ENCODE measurements at places on chromosomes 13 and 19.
A peak's percentile ranks its signal among the peaks of the same experiment; 100 is the strongest.

DNA sequence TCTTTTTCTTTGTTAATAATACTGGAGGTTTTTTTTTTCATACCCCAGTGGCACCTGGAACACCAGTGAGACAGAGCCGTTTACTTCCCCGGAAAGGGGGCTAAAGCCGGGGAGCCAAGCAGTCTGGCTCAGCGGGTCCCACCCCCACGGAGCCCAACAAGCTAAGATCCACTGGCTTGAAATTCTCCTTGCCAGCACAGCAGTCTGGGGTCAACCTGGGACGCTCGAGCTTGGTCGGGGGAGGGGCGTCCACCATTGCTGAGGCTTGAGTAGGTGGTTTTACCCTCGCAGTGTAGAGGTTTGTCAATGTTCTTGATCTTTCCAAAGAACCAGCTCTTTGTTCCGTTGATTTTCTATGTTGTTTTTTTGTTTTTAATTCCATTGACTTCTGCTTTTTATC is 94.6 kb upstream of the DIAPH3 start:
- DNase-seq: no peak

DNA sequence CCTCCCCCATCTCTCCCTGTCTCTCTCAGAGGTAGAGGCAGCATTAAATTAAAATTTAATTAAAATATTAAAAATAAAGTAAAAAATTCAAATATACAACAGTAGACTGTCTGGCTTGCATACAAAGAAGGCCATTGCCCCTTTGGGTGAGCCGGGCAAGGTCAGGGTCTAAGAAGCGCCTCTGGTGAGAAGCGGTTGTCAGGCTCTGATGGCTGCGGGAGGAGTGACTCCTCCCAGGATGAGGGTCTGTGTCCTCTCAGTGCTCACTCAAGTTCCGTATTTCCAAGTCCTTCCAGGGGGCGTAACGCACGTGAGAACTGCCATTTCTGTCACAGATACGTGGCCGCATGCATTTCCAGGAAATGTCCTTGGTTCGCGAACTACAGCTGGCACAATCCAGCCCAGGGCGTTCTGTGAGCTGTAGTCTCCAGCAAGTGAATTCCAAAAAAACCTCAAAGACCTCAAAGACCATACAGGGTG is 737 bp upstream of the ZNF181 start:
- DNase-seq: no peak

- peak; percentile 30 for DNase-seq
Measured at GRCh38 chr13:40026741-40027140, 371.3 kb downstream of the COG6 start.

DNA sequence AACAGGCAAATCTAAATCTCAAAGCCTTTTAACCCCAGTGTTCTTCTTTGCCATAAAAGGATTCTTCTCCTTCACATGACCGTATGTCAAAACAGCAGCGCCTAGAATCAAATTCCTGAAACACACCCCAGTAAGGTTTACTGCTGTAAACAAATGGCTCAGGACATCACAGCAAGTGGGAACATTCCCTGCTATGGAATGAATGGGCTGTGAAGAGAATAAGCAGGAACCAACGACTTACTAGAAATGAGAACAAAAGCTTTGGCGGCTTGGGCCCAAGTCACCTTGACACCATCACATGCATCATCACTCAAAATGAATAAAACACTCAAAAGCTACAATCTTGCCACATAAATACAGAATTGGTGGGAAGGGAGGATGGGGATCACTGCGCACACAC is 80.4 kb upstream of the SPATA13 start:
- no peak for DNase-seq

DNA sequence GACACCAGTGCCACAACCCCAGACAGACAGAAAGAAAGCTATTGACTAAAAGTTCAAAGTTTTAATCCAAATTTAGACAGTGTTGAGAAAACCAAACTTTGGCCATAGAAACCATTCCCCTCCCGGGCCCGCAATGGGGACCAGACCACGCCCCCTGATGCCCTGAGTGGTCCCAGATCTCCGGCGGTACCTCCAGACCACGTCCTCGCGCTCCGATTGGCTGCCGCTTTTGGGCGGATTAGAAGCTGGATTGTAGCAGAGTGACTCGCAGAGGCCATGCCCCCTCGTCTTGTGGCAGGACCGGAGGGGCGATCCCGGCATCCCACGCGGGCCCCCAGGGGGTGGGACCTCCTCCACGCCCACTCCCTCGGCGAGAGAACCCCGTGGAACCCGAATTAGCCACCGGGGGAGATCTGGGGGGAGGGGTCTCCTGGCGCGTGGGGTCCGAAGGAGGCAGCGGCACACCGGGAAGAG is 797 bp upstream of the HSD17B14 start:
- DNase-seq: peak; percentile 78

GRCh38 chr13:41955605-41956004 is 5.3 kb downstream of the VWA8 start:
- no peak for DNase-seq

DNA sequence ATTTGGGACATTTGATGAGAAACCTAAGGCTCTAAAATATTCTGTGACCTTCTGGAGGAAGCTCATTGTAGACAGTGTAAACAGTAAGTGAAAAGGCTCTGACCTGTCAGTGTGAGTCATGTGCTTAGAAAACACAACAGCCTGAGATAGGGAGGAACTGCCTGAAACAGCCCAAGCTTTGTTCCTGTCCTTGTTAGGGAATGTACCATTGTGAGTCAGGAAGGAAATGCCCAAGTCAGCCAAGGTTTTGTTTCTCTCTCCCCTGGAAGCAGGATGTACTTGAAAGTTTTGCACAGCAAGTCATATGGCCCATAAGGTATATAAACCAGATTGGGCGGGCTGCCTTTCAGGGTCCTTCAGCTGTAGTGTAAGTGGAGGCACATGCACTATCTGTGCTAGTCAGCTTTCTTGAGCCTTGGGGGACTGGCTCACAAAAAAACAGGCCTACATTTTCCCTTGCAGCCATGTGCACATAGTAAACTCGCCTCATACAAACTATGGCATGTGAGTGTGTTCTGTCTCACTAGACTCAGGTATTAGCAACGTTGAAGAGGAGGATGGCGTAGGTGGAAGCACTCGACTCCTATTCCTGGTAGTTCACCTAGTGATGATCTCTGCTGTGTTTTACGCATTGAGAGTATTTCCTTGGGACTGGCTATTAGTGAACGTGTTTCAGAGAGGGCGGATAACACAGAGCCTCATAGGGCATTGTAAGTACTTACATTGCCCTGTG is 141.2 kb upstream of the KLHL1 start:
- DNase-seq: no peak

DNA sequence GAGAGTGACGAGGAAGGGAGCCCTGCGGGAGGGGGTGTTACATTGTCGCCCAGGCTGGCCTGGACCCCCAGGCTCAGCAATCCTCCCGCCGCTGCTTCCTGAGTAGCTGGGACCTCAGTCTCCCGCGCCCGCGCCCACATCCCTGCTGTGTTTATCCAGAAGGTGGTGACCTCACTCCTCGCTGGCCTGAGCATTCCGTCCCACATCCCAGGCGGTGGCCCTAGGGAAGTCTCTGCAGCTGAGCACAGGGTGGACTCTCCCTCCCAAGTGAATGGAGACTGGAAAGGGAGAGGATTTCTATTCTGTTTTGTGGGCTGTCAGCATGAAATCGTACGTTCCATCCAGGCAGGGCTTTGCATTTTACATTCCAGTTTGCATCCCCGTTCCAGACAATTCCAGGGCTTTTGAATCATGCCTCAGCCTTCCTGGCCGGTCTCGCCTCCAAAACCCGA is 401 bp upstream of the ZNF765 start:
- DNase-seq: no peak

DNA sequence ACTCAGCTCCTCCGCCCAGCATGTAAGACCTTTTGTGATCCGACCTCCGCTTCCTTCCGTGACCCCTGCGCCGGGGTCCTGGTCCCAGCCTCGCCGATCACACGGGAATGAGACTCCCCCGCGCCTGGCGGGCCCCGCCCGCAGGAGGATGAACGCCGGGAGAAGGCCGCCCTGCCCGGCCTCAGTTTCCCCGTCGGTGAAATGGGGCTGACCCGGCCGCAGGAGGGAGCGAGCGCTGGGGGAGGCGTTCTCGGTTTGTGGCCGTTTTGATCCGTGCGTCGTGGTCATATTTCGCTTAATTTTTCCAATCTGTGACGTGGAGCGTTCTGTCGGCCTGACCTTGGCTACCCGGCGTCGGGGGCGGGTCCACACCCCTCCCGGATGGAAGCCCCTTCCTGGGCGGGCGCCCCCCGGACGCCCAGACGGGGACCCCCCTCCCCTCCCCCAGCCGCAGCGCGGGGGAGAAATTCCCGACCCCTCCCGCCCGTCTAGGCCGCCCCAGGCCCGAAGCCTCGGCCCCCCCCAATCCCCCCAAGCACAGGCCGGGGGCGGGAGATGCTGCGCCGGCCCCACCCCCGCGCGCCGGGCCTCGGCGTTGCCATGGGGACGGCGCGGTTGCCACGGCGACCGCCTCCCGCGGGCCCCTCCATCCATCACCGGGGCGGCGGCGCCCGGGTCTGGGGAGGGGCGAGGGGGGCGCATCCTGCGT is 11.1 kb downstream of the PALM start:
- DNase-seq: no peak

GRCh38 chr19:11649941-11650340 is 52.7 kb downstream of the ZNF627 start:
- no peak for DNase-seq

DNA sequence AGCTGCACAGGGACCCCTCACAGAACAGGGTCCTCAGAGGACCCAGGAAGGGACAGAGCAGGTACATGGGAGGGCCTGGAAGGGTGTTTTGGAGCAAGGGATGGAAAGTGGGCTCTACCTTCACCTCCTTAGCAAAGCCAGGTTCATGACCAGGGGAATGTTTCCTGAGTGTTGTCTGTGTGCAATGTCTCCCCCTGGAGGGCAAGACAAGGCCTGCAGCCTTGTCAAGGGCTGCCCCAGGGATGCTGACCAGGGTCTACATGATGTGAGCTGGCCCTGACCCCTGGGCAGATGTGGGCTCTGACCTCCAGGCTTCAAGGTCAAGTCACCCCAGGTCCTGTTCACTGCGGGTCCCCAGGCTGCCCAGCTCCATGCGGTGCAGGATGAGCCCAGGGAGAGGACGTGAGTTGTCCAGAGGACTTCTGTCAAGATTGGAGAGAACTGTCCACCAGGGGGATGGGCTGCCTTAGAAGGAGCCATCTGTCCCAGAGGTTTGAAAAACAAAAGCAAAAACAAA is 1.0 kb upstream of the CEACAM1 start:
- DNase-seq: peak; percentile 62

DNA sequence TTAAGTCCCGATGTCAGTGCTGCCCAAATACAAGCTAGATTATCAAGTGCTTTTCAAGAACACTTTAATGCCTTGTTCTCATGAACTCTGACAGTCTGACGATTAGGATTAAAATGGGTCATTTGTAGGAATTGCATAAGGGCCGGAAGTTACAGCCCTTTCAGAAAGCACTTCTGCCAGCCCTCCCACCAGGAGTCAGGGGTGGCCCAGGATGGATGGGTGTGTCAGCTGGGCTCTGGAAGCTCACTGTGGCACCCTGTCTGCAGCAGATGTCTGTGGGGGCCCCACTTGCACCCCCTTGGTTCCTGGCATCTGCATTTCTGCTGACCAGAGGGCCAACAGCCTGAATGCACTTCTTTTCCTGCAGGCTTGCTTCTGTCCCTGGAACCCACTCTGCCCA is 712.7 kb downstream of the UQCRFS1 start:
- no peak for DNase-seq

DNA sequence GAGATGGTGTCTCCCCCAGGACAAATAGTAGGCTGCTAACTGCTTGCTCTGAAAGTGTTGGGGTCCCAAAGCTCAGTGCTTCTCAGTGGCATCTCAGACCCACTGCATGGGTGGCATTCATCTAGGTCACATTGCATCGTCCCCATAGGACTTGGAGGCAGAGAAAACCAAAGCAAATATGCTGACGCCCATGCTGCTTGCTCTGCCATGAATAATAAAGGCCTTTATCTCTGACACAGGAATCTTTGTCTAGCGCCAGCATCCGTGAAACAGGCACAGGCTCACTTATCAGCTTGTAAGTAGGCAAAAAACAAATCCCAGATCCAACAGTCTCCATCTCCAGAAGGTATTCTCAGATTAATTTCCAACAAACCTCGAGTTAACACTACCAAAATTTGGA is 18.9 kb upstream of the IPO5 start:
- DNase-seq: no peak

GRCh38 chr19:39131255-39131755 is 5.7 kb downstream of the PAK4 start:
- DNase-seq: no peak

GRCh38 chr19:18611327-18612050 is 1.2 kb upstream of the TMEM59L start:
- DNase-seq: no peak

- DNase-seq: no peak
Measured at GRCh38 chr13:71632206-71632605, 234.8 kb downstream of the DACH1 start.

DNA sequence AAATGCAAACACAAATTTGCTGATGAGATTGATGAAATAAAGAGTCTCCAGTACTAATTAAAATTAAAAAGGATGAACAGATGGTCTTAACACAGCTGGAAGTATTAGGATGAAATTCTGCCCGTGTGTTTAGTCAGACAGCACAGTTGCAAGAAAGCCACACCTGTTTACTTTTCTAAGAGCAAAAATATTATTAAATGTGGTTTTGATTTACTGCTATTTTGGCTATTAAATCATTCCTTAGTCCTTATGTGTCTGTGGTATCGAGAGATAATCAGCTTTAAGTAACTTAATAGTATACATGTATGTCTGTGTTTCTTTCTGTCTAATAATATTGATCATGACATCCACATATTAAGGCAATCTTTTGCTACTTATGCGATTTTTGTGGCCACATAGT is 494.9 kb downstream of the GPC6 start:
- no peak for DNase-seq

DNA sequence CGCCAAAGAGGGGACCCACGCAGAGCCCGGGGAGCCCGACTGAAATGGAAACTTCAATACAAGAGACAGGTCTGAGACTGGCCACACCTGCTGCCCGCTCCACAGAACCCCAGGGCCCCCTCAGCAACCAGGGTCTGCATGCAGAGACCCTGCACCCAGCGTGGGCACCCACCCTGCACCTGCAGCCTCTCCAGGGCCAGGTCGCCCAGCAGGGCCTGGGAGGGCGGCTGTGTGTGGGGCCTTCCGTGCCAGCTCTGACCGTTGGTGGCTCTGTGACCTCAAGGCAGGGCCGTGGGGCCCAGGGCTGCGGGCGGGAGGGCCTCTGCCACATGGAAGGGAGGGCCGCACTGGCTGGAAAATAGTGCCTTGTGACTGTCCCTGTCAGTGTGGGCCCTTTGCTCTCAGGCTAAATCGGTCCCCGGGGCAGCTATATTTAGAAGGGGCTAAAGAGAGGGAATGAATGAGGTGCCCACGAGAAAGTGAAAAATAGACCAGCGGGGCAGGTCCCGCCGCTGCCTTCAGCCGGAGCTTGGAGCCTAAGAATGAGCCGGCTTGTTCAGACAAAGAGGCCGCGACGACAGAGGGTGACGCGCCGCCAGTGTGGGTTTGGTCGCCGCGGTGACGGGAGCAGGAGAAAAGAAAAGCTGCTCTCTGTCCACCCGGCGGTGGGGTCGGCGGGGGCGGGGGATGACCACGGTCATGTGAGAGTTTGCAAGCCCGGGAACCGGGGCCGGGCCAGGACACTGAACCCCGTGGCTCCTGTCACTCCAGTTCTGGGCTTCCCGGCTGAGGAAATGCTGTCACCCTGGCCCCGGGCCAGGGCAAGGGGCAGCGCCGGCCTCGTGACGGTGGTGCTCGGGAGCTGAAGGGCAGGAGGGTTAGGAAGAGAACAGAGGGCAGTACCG is 70.5 kb downstream of the GADD45B start:
- DNase-seq: no peak

Data from T-cell (primary cell).